ENCODE measurements at places on chromosomes 2 and 18.

GRCh38 chr18:39751161-39751560 lies 2185.6 kb upstream of the CELF4 start:
- DNase-seq, result no peak

GRCh38 chr2:106812383-106812782 lies 73.6 kb downstream of the ST6GAL2 start:
- DNase-seq, result no peak

DNA sequence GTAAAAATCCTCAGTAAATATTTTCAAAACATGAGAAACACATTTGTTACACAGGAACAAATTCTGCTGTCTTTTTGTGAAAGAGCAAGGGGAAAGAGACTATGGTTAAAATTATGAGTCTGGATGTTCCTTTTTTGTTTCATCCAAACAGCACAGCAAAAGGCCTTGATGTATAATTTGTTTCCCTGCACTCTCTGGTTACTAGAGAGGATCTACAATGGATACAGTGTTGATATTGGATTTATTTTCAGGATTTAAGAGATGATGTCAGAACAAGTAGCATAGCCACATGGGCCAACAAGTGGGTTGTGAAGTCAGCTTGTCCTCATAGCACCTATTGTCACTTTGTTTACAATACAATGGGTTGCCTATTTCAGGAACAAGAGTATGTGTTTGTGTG lies 11.3 kb upstream of the ERBB4 start:
- no peak for DNase-seq

GRCh38 chr2:240400371-240401161 lies 34.9 kb upstream of the GPC1 start:
- no peak for DNase-seq

GRCh38 chr18:7812431-7813063 lies 245.4 kb downstream of the PTPRM start:
- no peak for DNase-seq

DNA sequence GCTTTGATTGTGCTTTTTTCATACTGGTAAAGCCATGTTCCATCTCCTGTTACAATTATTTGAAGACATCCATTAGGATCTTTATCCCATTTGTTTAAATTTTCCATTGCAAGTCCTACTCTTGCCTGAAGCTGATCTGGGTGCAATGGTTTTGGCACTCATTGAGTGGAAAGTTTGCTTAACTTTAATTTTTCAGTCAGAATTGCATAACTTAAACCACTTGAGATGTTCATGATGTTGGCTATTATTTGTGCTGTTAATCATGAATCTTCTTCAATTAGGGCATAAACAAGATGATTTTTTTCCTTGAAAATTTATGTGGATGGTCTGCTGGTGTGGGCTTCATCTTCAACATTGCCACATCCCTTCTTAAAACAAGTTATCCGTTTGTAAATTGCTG lies 180.1 kb downstream of the ST6GAL2 start:
- DNase-seq, result no peak

- DNase-seq, result no peak
These were observed 94.1 kb downstream of the CAMKMT start for GRCh38 chr2:44455877-44456276.

DNA sequence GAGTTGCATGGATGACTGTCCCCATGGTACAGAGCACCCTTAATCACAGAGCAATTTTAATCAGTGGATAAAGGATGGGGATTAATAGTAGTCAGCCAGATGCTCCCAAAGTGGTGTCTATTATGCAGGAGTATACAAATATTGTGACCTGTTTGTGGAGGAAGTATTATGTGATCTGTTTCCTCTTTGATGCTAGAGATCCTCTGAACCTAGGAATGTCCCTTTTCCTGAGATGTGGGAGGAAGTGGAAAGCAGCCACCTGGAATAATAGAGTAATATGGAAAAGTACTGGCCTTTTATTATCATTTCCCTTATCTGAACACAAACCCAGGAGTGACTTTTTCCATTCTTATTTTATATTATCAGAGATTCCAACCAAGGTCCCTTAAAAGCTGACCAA lies 94.2 kb upstream of the EFEMP1 start:
- no peak for DNase-seq

GRCh38 chr2:145399131-145399530 lies 879.2 kb upstream of the ZEB2 start:
- no peak for DNase-seq

GRCh38 chr18:56221195-56222065 lies 417.0 kb downstream of the TXNL1 start:
- no peak for DNase-seq

DNA sequence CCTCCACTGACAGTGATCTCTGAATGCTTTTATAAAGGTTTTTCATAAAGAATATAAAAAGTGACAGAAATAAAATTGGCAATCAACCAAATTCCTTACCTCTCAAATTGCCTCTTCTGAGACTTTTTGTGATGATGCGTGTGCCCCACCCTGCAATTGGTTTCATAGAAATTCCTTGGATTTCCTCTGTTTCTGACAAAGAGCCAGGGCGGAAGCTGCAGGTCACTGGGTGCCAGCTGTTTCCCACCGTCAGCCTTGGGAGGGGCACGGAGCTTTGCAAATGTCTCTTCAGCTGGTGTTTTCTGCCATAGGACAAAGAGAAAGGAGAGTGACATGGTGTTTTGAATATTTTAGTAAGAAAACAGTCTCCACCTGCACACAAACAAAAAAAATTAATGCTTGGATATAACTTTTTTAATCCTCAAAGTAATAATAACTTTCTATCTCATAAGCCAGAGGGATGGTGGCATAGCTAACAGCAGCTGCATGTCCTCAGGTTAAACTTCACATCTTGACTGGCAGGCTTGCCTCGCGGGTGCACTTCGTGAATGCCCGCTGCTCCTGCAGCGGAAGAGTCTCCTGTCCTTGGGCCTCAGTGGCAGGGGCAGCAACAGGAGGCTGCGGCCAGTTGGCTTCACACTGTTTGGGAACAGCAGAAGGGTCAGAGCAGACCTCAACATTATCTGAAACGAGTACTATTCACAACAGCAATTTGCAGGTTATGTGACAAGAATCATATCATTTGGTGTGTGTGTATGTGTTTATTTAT lies 24.7 kb downstream of the AGAP1 start:
- DNase-seq, result no peak

- DNase-seq, result no peak
These were observed 67.5 kb downstream of the FASTKD2 start for GRCh38 chr2:206832873-206833272.

DNA sequence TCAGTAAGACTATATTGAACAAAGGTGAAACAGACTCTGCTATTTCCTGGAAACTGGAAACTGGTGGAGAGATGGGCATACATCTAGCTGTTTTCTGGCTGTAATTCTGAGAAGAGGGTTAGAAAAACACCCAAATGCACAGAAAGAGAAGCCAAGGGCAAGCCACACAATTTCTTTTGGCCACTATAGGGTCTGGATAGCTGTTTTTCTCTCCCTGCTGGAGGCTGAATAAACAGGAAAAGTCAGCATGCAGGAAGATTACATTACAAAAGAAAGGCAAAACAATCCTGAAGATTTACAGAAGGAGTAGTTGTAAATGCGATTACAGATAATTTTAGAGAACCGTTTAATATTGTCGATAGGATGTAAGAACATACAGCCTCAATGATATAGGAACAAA lies 186.2 kb upstream of the REG3G start:
- DNase-seq, result no peak

DNA sequence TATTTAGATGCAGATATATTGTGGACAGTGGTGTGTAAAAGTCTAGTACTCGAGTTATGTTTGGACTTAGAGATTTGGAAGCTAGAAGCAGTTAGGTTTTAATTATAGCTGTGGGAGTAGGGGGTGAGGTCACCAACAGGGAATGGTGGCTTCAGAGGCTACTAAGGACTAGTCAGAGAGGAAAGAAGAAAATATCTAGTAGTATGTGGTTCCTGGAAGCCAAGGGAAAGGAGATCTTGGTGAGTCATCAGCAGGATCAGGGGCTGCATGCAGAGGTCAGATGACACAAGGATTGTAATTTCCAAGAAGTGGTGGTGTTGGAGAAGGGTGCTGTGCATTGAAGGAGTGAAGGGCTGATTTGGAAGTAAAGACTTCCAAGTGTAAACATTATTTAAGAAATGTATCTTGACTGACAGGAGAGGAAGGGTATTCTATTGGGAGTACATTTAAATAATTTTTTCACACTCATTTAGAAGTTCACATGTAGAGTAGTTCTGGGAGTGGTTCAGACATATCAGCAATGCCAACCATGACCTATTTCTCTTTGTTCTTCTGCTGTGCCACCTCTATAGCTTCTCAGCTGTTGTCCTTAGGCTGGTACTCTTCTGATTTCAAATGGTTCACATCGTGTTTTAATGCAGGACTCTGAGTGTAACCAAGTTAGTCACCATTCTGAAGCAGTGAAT lies 59.1 kb downstream of the ACSL3 start:
- DNase-seq, result no peak

DNA sequence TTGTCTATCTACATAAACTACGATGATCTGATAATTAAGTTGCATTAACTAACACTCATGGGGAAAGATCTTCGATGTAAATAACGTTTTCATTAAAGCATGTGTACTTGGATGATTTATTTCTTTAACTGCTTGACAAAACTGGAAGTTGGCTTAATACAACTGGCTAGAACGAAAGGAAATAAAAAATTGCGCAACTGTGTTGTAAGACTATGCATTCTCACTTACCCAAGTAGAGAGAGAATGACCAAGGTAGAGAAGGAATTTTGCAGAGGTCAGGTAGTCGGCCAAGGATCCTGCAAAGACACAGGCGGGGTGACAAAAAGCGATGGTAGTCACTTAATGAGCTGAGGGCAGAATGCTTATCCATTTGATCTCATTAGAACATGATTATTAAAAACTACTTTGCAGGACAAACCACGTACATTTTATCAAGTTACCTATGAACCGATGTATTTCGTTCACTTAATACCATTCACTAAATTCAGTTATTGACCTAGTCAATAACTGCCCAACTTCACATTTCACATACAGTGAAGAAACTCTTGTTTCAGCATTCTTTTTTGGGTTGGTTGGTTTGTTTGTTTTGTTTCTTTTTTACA lies 900 bp downstream of the SLC40A1 start:
- DNase-seq, result no peak

GRCh38 chr2:74887445-74887951 lies 53.6 kb downstream of the HK2 start:
- no peak for DNase-seq

GRCh38 chr2:199128476-199129229 lies 329.1 kb downstream of the SATB2 start:
- no peak for DNase-seq

GRCh38 chr2:236665572-236666118 lies 96.0 kb downstream of the ACKR3 start:
- DNase-seq, result no peak

DNA sequence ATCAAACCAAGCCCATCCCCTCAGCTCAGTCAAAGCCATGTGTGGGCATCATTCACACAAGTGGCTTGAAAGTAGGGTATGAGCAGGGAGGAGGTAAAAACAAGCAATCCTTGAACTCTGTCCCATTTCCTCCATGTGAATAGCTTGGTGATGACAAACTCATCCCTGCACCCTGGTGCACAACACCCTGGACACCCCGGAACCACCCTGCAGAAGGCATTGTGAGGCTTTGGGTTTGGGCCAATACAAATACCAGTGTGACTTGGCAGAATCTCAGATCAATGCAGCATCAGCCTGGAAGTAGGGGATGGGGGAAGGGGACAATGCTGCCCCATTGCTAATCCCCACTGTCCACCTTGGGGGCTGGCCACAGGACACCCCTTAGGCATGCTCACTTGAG lies 28.6 kb downstream of the TGFA start:
- no peak for DNase-seq

- DNase-seq, result no peak
These were observed 108.4 kb upstream of the ODC1 start for GRCh38 chr2:10556271-10557140.

GRCh38 chr2:23637011-23637778 lies 252.2 kb downstream of the KLHL29 start:
- no peak for DNase-seq

- no peak for DNase-seq
These were observed 230.5 kb upstream of the SETBP1 start for GRCh38 chr18:44450226-44450625.
